ENCODE measurements at places on chromosomes 6 and 20.

- no peak for DNase-seq
Observed at GRCh38 chr6:134398453-134398852, 80.5 kb upstream of the SGK1 start.

- DNase-seq = no peak
Observed at GRCh38 chr6:132354517-132355167, 46.6 kb downstream of the MOXD1 start.

GRCh38 chr6:110874880-110875547, 429 bp downstream of the AMD1 start:
- peak; percentile 34 for DNase-seq

GRCh38 chr20:62321521-62321948, 18.7 kb downstream of the ADRM1 start:
- DNase-seq = no peak

- DNase-seq = no peak
Observed at GRCh38 chr20:40706977-40707582, 18.0 kb upstream of the MAFB start.

- DNase-seq = no peak
Observed at GRCh38 chr6:139940741-139941729, 566.6 kb upstream of the CITED2 start.

DNA sequence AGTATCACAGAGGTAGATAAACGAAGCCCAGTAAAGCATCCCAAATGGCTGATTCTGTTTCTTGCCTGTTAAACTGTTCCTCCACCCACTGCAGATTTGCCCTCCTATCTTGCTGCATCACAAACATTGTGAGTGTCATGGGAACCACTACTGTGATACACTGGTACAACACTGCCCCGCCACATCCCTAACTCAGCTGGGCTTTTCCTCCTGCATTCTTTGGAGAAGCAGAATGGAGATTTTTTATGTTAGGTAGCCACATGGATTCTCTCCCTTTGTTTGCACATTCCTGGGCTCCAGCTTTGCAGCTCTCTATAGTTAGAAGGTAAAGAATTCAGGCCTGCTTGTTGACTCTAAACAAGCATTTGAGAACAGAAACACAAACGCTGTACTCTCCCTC, 234.1 kb downstream of the TMEM242 start:
- peak; percentile 71 for DNase-seq

GRCh38 chr6:87965806-87966205, 81.8 kb upstream of the SPACA1 start:
- DNase-seq = no peak

DNA sequence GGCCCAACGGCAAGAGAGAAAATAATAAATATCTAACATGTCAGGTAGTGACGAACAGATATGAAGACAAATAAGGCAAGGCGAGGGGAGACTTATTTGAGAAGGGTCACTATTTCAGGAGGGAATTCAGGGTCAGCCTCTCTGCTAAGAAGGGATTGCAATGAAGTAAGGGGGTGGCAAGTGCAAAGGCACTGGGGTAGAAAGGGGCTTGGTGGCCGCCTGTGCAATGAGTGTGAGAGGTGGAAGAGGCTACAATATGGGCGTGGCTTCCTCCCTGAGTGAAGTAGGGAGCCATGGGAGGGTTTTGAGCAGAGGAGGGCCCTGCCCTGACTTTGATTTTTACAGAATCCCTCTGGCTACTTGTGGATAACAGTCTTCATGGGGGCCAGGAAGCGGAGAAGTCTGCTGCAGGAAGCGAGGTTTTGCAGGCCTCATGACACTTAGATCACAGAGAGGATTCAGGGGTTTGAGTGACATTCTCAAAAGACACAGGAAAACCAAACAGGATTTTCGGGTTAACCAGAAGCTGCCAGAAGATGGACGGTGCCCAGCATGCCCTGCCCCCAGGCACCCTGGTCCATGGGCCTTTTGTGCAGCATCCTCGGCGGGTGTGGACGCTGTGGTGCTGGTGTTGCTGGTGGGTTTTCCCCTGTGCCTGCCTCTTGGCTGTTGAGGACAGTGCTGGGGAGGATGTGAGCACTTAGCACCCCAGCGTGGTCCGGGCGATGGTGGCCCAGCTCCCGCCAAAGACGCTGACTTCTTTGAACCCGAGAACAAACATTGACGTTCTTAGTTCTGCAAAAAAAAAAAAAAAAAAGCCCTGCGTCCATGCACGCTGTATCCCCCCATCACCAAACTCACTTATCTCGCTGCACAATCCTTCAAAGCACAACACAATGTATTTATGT, 124.2 kb upstream of the PTPN1 start:
- no peak for DNase-seq

DNA sequence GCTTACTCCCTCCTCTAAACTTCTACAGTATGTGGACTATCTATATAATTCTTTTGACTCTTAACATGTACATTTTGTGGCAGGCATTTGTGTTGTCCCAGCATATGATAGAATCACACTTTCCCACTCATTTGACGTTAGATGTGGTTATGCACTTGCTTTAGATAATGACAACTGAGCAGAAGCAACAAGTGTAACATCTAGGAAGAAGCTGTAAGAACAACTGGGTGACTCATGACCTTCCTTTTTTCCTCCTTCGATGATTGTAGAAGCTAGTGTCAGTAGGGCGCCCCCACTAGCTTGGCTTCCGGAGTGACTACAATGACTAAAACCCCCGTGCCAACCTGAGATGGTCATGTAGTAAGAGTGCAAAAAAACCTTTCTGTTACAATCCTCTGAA, 74.6 kb upstream of the CEP85L start:
- DNase-seq = no peak
